ENCODE measurements at places on chromosomes 11 and 22.

DNA sequence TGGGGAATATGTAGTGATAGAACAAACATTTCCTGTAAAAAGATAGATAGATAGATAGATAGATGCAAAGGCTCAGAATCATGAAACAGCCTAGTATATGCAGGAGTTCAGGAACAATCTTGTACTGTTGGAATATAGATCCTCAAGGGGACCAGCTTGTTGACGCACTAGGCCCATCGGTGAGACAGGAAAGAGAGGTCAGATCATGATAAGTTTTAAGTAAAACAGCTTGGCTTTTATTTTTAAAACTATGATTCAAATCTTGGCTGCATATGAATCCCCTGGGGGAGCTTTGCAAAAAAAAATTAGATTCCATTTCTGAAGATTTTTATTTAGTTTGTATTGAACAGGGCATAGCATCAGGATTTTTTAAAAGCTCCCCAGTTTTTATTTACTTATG, 185.8 kb downstream of the TRPC6 start:
- no peak for DNase-seq

DNA sequence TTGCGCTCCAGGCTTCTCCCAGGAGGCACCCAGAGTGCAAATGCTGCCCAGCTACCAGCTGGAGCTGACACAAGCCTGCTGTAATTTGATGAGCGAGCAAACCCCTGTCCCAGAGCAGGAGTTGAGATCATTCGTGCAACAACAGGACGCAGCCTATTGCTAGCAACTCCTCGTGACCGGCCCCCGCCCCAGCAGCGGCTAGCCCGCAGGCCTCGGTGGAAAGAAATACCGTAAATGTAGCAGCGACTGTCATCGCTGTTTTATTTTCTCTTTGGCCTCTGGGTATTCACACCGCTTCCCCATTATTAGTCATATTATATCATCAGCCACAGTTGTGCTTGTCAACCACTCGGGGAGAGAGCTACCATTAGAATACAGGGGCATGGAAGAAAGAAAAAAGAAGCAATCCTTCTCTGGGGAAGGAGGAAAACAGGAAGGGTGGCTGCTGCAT, 59.2 kb upstream of the ATXN10 start:
- DNase-seq = peak; percentile 66

DNA sequence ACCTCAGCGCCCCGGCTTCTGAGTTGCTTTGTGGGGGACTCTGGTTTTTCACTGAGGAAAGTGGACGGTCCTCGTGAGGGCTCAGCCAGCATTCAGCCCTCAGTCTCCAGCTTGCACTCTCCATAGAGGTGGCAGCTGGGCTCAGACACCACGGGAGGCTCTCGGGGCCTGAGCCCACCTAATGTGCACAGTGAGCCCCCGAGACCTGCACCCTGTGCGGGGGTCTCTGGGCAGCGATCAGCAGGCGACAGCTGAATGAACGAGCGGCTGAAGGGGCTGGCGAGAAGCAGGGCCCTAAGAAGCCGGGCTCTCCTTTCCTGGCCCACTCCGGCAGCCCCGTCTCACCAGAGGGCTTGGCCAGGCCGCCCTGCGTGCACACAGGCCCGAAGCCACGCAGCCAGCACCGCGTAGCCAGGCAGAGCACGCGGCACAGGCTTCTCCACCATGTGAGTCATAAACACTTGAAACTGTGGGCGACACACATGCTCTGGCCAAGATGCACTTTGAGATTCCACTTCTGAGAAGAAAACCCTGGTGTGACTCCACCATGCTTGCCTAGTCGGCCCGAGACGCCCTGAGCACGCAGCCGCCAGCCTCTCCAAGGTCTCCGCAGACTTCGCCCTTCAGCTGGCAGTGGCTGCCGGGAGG, 28.0 kb downstream of the TOLLIP start:
- DNase-seq = no peak

- DNase-seq = no peak
Measured at GRCh38 chr22:42132457-42132856, 1.8 kb upstream of the CYP2D6 start.

DNA sequence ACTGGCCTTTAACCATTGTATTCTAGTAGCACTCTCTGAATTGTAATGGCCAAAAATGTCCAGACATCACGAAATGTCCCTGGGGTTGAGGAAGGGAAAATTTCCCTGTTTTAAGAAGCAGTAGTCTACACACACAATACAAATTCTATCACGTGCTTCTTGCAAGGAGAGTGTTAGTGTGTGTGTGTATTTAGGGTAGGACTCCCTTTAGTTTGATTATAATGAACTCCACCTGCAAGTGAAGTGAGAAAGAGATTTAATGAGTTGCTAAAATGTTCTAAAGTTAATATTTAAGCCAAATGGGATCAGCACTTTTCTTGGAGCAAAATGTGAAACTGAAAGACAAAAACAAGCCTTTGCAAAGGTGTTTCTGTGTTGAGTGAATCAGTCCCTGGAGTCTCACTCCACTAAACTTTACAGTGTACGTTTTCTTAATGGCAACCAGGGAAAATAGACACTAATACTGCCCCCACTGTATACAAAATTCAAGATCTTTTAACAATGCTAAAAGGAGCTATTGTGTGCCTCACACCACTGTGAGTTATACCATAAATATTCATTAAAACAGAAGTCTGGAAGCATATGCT, 590.3 kb upstream of the TENM4 start:
- DNase-seq = no peak

DNA sequence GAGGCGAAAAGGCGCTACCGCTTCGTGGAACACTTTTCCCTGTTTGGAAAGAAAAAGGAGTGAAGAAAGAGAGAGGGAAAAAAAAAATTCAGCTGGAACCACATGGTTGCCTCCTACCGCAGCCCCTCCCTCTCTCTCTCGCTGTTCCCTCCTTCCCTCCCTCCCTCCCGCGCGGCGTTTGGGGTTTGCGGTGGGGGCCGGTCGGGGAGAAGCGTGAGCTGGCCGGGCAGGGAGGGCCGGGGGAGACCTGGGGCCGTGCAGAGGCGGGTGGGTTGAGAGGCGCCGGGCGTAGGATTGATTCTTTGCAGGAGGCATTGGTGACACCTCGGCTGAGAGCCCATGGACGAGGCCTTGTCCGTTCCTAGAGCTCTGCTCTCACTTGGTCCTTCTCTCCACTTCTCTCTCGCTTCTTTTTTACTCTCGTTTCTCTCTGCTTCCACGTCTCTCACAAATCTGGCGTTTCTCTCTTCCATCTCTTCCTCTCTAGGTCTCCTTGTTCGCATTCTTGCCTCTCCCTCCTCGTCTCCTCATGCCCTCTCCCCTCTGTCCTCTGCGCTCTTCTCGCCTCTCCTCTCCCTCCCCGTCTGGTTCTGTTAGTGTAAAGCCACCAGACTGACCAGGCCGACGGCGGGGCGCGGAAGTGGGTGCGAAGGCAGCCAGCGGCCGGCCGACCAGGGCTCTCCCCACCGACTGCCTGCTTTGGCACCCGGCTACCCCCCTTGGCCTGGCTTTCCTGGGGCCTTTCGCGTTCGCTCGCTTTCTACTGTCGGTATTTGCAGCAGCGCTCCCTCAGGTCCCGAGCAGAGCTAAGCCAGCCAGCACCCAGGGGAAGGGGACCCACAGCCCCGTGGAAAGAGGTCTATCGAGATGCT, at the start of gene CLMP:
Gene CLMP (minus strand): TSS at position 61 of the 872 bp plus-strand sequence. CDS start 308 bp downstream, outside the sequence.
- peak; percentile 82 for DNase-seq

DNA sequence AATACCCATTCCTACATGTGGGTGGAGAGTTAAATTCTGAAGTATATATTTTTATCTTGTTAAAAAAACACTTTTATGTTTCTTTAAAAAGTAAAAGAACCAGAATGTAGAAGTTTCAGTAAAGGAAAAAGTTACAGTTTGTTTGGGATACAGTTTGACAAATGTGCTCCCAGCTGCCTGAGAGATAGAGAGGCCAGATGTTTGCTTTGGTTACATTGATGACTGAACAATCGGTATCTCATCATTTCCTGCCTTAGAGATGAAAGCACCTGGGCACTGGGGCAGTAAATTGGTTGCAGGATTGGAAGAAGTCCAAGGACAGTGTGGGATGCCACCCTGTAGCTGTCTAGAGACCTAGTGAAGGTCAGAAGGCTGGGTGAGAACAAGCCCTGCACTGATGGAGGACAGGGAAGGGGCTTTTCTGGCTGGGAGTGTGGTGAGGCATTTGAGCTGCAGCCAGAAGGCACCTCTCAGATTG, 16.6 kb downstream of the MED15 start:
- no peak for DNase-seq

- DNase-seq = peak; percentile 87
Measured at GRCh38 chr11:86632499-86633269, 39.7 kb downstream of the ME3 start.

DNA sequence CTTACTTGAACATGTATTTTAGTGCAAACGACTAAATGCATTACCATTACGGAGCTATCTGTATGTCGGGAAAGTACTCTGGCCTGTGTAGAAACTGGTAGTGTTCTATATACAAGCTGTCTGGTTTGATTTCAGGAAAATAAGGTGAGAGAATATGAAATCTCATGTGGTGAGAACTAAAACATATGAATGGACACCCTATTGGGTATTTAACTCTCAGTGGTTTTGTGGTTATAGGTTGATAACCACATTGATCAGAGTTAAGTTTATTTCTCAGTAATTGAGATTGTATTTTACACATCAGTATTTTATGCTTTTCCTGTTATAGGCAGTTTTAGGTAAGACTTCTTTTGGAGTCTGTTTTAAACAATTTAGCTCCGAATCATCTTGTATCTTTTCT, 10.4 kb downstream of the ANO5 start:
- no peak for DNase-seq

GRCh38 chr22:20581503-20582170, 74.2 kb downstream of the MED15 start:
- DNase-seq = no peak

DNA sequence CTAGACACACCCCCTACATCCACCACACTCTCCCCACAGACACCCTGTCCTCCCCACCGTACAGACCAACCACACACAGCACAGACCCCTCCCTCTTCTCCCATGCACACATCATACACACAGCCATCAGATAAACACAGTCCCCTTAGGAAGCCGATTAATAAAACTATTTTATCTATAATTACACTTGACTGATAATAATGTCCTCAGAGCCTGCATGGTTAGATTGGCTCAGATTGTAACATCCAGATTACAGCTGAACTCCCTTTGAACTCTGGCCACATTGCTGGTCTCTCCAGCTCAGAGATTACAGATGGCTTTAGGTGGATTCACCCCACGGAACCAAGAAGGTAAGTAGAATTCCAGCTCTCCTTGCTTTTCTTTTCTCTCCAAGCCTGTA, 9.5 kb upstream of the ELF5 start:
- no peak for DNase-seq

DNA sequence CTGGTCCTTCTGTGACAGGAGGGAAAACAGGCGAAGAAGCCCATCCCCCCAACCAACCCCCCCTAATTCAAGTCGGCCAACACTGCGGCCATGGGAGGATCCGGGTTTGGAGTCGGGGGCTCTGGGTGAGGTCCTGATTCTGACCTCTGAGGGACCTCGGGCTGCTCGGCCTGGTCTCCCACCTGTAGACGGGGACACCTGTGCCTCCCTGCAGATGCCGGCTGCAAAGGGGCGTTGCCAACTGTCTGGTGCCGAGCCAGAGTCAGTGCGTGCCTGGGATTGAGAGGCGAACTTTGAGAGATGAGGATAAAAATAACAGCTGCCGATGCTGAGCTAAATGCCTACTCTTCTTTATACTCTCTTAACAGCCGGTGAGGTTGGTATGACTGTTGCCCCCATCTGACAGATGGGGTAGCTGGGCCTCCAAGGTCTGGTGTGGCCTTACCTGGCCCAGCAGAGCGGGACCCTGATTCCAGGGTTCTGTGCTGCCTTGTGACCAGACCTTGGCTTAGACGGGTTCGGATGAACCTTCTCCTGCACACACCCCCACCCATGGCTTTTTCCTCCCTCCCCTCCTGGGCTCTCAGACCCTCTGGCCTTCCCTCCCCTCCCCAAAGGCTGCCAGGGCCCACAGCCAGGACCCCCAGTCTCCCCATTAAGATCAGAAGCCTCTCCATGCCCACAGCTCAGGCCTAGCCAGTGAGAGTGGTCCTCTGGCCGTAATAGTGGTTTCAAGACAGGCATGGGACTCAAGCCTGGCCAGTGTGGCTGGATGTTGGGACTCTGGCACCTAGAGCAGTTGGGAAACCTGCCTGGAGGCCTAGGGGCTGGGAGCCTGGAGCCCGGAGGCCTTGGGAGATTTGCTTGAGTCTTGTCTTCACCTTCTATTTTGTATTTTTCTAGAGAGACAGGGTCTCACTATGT, 41.7 kb downstream of the KCNJ4 start:
- DNase-seq = peak; percentile 59

DNA sequence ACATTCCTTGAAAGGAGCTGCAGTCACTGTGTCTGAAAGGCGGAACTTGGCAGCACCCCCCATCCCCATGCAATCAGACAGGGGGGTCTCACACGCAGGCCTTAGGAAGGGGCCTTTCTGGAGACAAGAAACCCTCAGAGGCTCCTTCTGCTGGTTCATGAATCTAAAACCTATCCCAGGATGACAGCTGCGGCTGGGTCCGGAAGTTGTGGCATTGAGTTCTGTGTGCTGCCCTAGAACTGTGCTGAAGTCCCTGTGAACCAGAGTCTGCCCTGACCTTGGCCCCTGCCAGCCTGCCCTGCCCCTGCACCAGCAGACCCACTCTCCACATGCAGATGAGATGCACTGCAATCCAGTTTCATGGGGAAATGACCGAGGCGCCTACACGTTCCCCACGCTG, 268.0 kb downstream of the CTTN start:
- DNase-seq = no peak

- DNase-seq = no peak
Measured at GRCh38 chr11:125241104-125241503, 76.6 kb downstream of the PKNOX2 start.

- DNase-seq = no peak
Measured at GRCh38 chr11:92707173-92707619, 262.3 kb upstream of the MTNR1B start.

- DNase-seq = no peak
Measured at GRCh38 chr22:17116572-17117330, 4.4 kb downstream of the TMEM121B start.

GRCh38 chr11:24267014-24267413, 229.8 kb upstream of the LUZP2 start:
- no peak for DNase-seq

- DNase-seq = no peak
Measured at GRCh38 chr11:9280655-9281301, 15.6 kb upstream of the DENND5A start.

DNA sequence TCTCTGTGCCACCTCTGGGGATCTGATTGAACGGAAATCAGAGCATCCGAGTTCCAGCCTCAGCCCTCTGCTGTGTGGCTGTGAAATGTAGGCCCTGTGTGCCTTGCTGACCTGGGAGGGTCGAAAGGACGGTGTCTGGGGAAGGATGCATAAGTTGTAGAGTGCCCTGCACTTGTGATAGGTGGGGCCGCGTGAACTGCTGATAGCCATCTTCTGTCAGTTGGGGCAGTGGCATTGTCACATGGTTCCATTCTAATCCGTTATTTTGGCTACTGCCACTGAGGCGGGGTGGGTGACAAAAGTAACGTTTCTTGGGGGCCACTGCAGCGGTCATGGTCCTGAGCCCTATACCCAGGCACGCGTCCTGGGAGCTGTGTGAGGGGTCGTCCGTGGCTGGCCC, 63.4 kb downstream of the LRP5 start:
- no peak for DNase-seq

GRCh38 chr11:127247261-127247851, 246.8 kb upstream of the KIRREL3 start:
- no peak for DNase-seq

GRCh38 chr22:47627556-47628253, 865.3 kb downstream of the TBC1D22A start:
- no peak for DNase-seq

- no peak for DNase-seq
Measured at GRCh38 chr22:30027169-30027568, 53.1 kb upstream of the HORMAD2 start.
